ENCODE measurements at places on chromosomes 5 and 9. TPM values are rescaled to one million over a fixed set of nuclear protein-coding genes. Genes with fewer than 3 reads are reported as not detected.

DNA sequence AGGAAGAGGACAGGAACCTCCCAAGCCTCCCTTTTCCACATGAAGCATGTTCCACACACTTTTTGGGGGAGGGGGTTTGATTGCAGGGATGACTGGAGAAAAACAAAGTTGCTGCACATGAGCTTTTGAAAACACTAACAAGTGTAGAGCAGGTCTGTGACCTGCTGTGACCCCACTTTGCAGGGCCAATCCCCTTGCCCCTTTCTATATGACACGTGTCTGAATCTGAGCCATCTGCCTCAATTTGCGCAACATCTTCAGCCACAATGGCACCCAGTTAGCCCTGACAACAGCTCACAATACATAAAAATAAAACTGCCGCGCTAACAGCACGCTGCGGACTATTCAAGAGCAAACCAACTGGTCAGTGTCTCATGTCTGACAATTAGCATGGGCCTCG is 227.8 kb upstream of the TBCA start:
- DNase-seq, result no peak

DNA sequence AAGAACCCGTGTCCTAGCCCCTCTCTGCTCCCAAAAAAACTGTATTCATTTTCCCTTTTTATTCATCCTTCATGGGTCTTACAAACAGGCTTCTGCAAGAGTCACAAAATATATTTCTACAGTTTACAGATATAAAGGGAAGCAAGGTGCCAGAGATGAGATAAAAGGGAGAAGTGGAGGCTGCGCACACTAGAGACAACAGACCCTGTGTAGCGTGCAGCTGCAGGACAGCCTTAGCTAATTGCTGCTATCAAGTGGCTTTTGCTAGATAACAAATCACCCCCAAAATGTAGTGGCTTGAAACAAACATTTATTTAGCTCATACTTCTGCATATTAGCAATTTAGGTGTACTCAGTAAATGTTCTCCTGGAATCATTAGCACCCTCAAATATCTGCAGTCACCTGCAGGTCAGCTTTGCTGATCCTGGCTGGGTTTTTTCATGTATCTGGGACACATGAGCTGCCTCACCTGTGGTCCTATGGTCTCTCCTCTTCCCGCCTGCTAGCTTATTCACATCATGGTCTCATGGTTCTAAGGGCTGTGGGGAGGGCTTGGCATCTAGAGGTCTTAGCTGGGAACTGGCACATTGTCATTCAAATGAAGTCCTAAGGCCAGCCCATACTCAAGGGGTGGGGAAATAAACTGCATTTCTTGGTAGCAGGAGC is 29.4 kb downstream of the ARHGEF37 start:
- DNase-seq, result no peak

SEC24A gene
- total RNA-seq, result 28.2 TPM

DNA sequence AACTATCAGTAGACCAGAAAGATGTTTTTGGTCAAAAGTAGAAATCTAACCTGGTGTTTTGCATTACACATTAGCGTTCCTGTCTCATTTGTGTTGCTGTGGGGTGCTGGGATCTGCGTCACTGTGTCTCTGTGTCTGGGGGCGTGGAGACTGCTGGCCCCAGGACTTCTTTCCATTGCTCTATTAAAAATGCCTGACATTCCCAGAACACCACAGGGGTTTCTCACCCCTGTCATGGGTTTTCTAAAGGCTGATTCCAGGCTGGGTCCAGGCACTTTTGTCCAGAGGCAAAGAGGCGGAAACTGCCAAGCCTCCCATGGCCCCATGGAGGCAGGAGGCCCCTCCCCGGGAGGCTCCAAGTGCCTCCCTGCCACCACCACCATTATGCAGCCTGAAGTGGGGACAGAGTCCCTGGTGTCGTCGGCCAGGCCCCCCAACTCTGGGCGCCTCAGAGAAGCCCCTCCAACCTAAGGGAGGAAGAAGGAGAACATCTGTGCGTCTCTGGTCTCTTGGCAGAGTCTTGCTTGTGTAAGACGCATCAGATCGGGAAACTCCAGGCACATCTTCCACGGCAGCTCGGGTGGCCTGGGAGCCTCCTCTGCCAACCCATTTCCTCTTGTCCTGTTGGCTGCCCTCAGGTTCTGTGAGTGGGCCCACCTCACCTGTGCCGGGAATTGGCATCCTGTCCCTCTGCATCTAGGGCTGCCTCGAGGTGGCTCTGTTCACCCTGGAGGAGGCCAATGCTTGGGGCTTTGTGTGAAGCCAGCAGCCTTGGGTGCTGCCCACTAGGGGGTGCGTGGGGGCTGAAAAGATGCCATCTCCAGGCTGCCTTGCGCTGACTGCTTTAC is 13.8 kb upstream of the PLEKHG4B start:
- DNase-seq, result no peak

OMD gene
- total RNA-seq, result 200 TPM

DNA sequence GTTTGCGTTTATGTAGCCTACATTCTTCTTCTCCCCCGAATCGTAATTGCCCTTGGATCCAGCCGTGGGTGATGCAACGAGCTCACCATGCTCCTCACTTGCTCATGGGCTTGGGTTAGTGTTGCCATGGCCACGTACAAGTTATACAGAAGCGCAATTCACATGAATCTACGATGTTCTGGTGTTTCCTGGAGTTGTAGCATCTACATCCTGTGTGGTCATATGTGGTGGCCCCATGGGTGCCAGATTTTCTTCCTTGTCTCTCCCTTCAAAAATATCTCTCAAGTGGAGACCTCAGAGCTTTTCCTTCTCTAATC is 115.3 kb downstream of the TLE4 start:
- no peak for DNase-seq

DNA sequence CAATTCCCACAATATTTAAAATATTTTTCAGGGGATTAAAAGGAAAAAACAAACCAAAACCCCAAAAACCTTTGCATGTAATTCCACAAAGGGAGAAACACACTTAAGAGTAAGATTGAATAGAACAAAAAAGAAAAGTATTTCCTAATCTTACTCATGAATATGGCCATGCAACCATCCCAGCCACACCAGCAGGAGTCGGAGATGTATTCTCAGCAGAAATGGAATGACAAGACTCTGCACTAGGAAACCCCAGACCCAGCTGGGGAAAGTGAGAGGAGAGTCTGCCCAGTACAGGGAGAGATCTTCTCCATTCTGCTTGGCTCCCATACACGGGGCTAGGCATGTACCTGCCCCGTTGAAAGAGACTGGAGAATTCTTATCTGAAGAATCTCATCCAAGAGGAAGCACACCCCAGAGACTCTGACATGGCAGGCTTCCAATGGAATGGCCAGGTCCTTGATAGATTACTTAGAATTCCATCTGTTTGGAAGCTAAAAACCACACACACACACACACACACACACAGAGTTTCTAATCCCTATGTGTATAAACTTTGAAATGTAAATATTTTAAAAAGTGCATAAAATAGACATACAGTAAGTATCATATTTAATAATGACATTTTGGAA is 118.8 kb downstream of the GADD45G start:
- DNase-seq, result no peak

TRIP13 gene
- 1.6 TPM for total RNA-seq

- DNase-seq, result no peak
These were observed 226.8 kb downstream of the CETN3 start for GRCh38 chr5:90182726-90183125.

EGR1 gene
- 98.3 TPM for total RNA-seq

DNA sequence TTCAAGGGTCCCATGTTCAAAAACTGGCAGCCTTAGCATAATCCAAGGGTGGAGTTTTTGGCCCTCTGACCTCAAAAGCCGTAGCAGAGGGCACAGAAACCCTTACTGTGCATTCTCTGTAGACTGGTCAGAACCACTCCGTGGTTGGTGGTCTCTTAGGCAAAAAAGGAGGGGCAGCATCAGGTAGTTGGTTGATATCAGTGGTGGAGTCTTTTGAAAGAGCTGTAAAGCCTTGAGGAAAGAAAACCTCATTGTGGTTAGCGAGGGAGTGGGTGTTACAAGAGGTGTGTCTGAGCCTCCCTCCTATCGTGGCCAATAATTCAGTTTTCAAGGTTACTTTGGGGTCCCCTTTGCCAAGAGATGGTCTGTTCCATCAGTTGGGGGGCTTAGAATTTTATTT is 40.9 kb downstream of the ARHGEF28 start:
- no peak for DNase-seq

DNA sequence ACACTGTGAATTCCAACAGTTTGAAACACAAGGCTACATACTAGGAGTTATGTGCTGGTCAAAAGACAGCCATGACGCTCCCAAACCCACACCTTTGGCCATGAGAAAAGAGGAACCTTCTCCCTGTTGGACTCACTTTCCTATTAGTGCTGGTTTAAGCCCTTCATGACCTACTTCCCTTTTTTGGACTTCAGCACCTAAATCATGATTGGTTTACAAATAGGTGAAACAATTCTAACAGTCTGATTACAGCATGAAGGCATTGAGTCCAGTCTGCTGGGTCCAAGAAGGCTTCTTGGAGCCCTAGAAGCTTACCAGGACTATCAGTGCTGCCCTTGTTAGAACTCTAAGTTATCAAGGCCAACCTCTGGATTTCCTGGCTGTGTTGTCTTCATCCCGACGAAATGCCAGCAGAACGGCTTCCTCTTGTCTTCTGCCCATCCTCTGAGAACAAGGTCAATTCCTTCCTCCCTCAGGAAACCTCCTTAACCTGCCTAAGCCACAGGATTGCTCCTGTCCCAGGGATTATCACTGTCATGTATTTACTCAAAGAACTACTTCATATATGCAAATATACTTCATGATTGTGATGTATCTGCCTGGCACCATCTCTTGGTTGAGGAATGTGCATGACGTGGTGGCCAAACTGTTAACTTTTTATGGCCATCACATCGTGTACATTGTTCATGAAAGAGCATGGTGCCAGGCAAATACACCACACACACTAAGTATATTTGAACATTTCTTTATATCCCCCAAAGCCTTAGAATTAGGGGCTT is 83.6 kb downstream of the ANKH start:
- DNase-seq, result no peak

TSSK1B gene
- total RNA-seq, result not detected

- DNase-seq, result no peak
These were observed 395.4 kb downstream of the ARRDC3 start for GRCh38 chr5:90987726-90988125.

- no peak for DNase-seq
These were observed 155.4 kb downstream of the GOLPH3 start for GRCh38 chr5:32018476-32019436.

DNA sequence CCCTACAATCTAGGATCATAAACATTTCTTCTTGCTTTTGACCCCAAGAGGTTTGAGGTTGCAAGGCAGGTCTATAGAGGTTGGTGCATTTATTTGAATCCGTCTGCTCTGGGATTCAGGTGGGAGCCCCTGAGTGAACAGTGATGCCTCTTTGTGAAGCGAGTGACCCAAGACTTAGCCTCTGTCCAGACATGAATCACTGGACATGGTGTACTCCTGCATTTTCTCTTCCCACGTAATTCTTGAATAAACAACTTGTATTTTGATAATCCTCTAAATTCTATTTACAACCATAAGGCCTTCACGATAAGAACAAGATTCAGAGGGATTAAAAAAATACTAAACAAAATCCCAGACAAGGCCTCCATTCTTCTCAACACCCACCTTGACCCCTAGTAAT is 67.5 kb upstream of the PLPP6 start:
- no peak for DNase-seq

DNA sequence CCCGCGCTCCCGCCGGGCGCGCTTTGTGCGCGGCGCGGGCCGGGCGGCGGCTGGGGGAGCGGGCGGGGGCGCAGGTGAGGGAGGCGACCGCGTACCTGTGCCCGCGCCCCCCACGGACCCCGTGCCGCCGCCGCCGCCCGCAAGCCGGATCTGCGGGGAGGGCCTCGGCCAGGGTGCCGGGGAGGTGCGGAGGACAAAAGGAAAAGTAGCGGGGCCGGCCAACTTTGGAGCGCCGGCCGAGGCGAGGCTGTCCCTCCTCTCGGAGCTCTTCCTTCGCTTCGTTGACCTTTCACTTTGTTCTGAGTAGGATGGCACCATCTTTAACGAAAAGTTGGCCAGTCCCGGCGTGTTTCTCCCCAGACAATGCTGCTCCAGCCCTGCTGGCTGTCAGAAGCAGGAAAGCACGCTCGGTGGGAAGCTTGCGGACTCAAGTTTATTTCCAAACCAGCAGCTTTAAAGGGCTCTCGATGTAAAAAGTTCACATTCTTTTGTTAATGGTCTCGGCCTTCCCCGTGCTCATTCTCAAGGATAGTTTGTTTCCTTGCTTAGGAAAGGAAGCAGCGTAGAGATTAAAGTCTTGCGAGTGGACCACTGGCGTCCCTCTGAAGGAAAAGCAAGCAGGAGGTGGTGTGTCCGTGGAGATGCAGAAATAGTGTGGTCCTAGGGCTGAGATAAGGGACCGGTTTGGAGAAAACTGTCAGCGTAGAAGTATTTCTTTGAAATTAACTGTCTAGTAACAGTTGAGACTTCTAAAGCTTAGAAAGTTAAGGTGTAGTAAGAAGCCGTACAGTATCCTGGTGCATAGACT is 639 bp downstream of the EHMT1 start:
- DNase-seq, result no peak

GFPT2 gene
- total RNA-seq, result 136 TPM

AGXT2 gene
- not detected for total RNA-seq

- DNase-seq, result no peak
These were observed 33.6 kb downstream of the PRRT1B start for GRCh38 chr9:131578731-131579504.

DNA sequence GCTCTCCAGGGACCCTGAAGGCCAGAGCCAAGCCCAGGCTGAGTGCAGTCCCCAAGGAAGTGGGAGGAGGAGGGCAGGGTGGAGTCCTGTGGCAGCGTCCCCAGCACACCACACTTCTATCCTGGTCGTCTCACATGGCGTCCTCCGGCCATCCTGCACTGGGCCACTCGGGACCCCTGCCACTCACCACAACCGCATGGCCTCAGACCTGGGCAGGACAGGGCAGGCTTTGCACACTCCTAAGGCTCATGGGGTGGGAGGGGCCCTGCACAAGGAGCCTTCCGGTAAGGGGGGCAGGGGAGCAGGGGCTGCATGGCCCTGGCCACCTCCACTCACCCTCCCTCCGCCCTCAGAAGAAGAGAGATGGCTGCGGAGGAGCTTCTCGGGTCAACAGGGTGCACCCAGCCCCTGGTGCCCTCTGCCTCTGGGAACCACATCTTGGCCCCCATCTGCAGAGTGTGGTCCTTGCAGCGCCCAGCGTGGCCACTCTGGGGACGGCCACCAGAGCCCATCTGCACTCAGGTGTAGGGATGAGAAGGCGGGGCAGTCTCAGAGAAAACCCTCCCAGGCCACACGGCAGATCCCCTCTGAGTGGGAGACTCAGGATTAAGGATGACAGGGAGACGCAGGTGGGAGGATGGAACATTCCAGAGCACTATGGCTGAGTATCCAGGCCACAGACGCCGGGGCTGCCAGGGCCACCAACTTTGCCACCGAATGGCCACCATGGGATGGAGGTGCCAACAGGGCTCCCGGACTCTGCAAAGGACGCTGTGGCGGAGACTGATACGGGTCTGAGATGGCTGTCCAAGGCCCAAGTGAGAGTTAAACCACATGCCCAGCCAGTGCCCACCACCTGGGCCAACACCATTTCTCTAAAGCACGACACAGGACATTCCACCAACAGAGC is 7.6 kb downstream of the TPPP start:
- DNase-seq, result no peak

- DNase-seq, result no peak
These were observed 436.5 kb downstream of the KIAA0825 start for GRCh38 chr5:94181895-94182294.

All from thoracic aorta (tissue), 2 donors.